ENCODE measurements at places on chromosomes 1 and 21.

DNA sequence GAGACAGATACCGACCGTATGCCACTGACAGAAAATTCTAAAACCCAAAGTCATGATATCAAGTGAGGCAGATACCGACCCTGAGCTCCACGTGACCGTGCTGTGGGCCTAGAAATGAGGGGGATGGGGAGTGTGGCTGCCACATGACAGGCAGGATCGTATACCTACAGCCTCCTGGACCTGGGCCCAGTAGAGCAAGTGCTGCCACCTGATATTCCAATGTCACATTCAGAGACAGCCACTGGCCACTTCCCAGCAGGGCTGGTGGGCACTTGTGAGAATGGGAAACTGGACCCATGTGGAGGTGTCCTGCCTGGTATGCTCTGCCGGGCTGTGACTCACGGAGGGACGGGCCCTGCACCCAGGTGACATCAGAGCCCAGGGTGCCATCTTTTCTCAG is 44.6 kb upstream of the CLDN14 start:
- DNase-seq: no peak

DNA sequence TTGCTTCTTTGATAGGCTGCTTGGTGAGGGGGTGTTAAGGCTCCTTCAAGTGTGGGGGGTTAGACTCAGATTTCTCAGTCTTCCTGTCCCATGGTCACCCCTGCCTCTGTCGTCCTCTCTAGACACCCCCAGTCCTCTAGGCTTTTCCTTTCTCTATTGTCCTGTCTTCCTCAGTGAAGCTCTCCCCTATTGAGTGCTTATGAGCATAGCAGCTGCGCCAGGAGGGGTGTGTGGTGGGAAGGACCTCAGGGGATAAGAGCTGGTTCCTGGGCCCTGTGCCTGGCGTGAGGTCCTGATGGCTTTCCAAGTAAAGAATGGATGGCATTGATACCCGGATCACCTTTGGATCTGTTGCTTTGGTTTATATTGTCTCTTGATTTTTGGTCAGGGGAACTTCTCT is 69.1 kb downstream of the DIP2A start:
- no peak for DNase-seq

DNA sequence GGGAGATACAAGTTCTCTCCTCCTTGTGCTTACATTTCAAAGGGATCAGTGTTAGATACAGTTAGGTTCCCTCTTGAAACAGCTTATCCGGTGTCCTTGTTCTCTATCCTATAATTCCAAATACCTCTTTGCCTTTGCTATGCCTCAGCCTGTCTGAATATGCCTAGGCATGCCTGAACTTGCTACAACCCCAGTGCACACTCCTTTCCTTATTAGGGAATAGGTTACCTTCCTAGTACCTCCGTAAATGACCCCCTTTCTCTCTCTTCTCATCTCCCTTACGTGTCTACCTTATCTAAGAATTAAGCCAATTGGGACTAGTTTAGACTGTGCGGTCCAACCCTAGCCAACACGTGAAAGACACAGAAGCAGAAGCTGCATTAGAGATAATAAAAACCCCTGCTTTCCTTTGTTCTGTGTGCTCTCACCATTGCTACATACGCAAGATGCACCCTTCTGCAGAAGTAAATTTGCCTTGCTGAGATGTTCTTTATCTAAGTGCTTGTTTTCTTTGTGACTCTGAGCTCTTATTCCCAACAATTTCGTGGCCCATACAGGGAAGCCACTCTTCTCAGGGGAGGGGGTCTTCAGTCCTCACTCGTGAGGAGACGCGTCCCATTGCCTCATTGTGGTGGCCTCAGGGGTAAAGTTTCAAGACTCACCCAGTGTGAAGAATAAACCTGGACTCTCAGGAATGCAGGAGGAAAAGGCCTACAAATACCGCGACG is 802.1 kb downstream of the PLA2G4A start:
- DNase-seq: no peak

GRCh38 chr1:81351864-81352263 is 448.9 kb upstream of the ADGRL2 start:
- no peak for DNase-seq

DNA sequence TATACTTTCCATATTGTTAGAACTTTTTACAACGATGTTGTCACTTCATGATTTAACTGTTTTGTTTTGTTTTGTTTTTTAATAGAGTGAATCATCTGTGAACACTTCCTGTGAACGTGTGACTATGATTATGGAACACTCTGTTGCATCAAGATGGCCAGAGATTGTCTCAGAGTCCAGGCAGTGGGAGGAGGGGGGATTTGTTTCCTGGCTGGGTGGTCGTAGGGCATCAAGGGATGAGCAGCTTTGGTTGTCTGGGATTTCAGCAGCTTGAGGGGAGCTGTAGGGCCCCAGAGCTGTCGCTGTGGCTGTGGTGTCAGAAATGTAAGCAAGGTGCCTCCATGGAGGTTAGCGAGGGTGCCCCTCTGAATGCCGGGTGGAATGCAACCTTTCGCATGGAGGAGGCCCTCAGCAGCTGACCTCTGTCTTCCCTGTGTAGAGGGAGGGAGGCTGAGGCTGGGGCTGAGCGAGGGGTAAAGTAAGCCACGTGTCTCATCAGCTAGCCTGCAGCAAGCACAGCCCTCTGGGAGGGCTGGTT is 21.4 kb downstream of the NEK2 start:
- DNase-seq: no peak

DNA sequence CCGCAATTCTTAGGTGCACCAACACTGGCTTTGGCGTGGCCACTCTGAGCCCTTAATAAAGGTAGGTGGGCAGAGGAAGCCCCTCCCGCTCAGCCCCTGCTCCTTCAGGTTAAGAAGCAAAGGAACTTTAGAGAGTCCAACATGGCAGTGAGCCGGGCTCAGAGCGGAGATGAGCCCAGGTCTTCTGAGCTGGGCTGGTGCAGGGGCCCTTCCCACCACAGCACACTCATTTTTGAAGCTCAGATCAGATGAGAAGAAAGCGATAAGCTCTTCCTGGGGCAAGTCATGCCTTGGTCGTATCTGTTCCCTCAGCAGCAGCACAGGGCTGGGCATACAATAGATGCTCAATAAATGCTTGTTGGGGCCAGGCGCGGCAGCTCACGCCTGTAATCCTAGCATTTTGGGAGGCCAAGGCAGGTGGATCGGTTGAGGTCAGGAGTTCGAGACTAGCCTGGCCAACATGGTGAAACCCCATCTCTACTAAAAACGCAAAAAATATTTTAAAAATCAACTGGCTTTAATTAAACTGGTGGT is 51.1 kb upstream of the TARDBP start:
- DNase-seq: no peak

DNA sequence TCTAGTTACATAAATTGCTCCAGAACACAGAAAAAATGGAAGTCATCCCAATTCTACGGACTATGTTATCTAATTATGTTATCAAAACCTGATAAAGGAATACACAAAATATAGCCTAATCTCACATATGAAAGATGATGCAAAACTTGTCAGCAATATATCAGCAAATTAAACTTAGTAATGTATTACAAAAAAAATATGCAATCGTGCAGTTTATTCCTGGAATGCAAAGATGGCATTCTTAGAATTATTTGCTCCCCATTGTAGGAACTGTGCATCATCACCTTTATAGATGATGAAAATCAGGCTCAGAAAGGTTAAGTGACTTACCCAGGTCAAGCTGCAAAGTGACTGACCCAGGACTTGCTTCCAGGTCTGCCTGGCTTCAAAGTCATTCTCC is 7.8 kb downstream of the FOXE3 start:
- no peak for DNase-seq

DNA sequence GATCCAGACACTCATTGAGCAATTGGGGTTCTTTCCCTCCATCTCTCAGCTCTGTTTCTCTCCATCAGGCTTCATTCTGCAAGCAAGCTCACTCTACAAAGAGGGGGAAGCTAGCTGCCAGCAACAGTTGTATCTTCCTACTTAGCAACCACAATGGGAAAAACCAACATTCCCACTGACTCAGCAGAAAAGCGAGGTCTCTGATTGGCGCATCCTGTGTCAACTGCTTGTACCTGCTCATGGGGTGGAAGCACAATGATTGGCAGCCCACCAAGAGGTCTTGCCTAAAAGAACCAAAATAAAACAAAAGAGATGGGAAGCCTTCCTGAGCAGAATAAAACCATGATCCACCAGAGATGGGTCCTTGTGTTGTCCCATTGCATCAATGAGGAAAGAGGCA is 4.0 kb upstream of the CDA start:
- no peak for DNase-seq

DNA sequence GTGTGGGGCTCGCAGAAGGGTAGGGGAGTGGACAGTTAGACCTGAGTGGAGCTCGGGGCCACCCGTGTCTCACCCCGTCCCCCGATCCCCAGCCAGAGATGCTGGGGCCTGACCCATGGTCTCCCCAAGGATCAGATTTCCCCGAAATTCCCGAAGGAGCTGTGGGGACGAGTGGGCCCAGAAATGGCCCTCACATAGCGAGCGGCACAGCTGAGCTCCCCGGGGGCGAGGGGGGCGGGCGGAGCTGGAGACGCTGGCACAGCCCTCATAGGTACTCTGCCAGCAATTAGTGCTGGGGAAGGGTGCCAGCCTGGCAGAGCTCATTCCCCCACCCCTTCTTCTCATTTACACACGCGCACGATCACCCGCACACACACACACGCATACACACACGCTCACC is 9.2 kb downstream of the CASZ1 start:
- DNase-seq: no peak

GRCh38 chr1:96292141-96292540 is 429.4 kb upstream of the PTBP2 start:
- no peak for DNase-seq

Data from esophagus squamous epithelium (tissue), 5 donors.